ENCODE measurements at places on chromosomes 3 and 15.

DNA sequence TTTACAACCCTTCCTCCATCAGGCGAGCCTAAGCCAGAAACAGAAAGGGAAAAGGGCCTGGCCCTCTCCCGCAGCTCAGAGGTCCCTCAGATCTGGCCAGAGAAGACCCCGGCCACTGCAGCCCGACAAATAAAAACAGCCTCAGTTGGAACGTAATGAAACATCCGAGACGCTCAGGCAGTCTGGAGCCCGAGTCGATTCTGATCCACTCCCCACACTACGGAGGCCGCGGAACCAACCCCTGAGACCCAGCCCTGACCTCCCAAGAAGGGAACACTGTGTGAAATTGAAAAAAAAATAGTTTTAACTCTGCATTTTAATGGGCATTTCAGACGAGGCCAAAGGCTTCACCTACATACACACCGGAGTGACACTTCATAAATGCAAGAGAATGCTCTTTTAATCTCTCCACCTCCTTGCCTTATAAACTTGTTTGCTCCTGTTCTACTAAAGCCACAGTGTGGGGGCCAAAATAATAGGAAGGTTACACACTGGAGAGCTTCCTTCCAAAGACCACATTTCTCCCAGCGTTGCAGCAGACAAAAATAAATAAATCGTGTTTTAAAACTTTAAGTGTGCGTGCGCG is 3.7 kb downstream of the MEIS2 start:
- DNase-seq: no peak

- peak; percentile 59 for DNase-seq
Measured at GRCh38 chr3:132317229-132317948, at the start of gene ACP3. Gene ACP3 (plus strand): TSS chr3:132317407. CDS start chr3:132317457, 50 bp downstream.

DNA sequence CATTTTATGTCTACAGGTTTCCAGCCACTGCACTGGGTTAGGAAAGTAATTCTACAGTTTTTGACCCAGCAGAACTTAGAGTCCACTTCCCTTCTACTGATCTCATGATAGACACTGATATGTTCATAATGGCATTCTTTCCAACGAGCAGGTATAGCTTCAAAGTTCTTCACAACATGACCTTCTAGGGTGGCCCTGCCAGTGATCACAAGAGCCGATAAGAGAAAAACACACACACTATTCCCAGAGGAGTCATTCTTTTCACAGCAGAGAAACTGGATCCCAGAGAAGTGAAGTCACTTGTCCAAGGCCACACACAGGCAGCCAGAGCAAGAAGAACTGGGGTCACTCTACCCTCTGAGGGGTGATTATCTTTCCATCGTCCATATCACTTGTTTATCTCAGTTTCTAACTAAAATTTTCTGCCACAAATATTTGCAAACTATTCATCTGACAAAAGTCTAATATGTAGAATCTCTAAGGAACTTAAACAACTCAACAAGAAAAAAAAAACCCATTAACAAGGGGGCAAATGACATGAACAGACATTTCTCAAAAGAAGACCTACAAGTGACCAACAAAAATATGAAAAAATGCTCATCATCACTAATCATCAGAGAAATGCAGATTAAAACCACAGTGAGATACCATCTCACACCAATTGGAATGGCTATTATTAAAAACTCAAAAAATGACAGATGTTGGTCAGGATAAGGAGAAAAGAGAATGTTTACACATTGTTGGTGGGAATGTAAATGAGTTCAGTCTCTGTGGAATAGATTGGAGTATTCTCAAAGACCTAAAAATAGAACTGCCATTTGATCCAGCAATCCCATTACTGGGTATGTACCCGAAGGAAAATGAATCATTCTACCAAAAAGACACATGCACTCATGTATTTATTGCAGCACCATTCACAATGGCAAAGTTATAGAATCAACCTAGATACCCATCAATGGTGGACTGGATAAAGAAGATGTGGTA is 31.5 kb downstream of the SPTSSB start:
- no peak for DNase-seq

DNA sequence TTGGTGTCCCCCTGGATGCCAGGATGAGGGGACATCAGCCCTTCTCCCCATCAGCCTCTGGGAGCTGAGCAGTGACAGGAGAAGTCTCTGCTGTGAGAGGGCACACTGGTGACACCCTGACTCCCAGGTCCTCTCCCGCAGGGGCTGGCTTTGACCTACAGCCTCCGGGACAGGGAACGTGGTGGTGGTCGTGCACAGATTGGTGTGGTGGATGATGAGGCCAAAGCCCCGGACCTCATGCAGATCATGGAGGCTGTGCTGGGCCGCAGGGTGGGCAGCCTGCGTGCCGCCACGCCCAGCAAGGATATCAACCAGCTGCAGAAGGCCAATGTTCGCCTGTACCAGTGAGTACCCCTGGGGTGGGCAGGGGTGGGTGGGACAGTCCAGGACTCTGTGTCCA is 6.8 kb downstream of the VILL start:
- DNase-seq: peak; percentile 19

DNA sequence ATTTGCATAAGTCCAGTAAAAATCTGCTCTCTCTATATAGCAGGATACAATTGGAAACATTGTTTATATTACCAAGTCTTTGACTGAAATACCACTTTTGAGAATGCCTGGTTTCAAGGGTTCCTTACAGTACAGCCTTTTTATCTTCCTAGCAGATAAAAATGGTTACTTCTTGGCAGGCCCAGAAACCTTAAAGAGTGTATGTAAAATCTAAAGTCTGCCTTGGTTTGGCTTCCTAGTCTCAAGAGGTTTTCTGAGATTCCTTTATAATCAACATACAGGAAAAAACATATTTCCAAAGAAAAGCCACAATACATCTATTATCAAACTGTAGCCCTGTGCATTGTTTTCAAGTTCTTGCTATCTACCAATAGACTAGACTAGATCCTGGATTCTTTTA is 84.6 kb downstream of the PLSCR2 start:
- no peak for DNase-seq

DNA sequence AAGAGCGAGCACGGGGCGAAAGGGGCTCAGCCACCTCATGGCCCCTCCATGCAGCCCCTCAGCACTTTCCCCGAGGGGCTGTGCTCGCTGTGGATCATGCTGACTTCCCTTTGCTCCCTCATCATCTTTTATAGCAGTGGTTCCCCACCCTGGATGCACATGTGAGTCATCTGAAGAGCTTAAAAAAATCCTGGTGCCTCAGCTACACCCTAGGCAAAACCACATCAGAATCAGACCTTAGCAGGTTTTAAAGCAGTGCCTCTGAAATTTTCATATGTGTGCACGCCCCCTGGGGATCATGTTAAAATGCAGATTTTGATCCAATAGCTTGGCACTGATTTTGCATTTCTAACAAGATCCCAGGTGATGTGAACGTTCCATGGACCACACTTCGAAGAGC is 50.9 kb downstream of the FEM1B start:
- no peak for DNase-seq

DNA sequence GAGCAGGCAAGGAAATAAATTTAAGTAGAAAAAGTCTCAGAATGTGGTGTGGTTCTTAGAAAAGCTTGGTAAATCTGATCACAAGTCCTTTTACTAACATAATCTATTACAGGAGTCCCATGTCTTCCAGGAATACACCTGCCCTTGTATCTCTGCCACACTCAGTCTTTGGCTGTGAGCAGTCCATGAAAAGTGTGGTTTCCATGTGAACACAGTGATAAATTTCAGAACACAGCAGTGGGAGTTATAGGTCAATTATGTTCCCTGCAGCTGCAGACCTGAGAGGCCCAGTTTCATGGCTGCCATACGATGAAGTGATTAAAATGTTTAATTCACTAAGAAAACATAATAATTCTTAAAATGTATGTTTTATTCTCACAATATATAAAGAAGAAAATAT is 366.9 kb upstream of the STAC start:
- no peak for DNase-seq

GRCh38 chr3:158775426-158776410 is 26.1 kb upstream of the MFSD1 start:
- DNase-seq: no peak
